ENCODE measurements at places on chromosomes 2 and 18.

DNA sequence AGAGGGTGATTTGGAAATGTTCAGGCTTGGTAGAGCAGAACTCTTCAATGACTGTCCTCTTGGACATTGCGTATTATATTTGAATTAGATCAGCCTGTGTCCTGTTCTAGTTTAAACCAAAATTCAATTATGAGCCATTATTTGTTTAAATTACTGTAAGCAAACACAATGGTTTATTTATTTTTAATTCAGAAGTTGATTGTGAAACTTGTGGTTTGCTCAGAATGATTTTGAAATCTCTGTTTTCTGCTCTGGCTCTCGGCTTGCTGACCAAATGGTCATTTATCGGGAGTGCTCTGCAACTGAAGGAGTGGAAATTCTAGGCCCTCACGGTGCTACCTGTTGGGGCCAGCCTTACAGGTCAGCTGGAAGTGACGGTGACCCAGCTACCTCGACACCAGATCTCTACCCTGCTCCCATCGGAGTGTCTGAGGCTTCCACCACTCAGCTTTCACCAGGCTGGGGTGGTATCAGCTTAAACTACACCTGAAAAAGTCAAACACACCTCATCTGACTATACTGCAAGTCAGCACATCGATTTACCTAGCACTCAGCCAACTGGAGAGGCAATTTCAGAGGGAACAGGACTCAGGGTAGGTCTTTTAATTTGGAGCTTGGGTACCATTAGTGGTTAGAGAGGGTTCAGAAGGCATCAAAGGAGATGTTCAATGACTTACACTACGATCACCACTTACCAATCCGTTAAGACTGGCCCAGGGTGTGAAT is 36.8 kb upstream of the GPD2 start:
- no peak for DNase-seq

- DNase-seq: no peak
Observed at GRCh38 chr2:190841707-190842505, 38.7 kb upstream of the GLS start.

DNA sequence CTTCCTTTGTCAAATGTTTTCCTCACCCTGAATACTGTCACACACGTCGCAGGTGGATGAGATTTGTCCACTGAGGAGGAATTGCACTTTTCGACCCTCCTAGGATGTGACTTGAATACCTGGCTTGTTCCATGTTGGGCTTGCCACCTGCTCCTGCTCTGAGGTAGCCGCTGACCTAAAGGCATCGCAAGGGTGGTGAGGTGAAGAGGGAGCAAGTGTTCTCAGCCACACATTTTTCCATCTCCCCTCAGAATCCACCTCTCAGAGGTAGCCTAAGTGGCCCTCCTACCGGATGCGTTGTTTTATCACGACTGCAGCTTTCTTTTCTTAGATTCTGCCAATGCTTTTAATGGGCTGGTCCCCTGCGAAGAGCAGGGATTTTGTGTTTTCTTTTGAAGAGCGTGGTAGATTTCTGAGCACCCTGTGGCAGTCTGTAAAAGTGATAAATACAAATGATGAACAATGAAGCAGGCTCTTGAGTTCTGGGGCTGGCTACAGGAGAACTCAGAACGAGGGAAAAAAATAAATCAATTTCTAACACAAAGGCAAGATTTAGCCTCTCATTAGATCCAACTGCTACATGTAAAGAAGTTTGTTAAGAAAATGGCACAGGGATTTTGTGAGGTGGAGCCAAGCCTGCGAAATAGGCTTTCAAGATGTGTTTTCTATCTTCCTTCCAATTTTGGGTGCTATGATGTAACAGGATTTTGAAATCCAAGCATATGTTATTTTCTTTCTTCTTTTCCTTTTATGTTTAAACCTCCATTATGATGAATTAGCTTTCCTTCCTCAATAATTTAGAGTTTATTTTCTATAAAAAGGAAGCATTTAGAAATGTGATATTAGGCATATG is 386.7 kb downstream of the TGIF1 start:
- DNase-seq: peak; percentile 25

DNA sequence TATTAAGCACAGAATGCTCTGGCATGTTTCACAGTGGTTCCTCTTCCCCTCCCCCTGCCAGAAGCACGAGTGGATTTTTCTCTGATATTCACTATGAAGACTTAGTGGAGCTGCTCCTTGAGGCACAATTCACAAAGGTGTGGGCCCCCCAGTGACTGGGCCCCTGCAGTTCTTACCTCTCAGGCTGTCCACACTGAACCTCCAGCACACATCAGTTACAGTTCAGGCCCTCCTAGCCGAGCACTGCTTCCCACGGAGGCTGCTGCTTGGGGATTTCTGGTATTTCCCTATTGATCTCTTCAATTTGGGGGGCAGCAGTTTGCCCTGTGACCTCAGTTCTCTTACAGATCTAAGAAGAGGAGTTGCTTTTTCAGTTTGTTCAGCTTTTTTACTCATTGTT is 236.1 kb downstream of the SH3RF3 start:
- no peak for DNase-seq

DNA sequence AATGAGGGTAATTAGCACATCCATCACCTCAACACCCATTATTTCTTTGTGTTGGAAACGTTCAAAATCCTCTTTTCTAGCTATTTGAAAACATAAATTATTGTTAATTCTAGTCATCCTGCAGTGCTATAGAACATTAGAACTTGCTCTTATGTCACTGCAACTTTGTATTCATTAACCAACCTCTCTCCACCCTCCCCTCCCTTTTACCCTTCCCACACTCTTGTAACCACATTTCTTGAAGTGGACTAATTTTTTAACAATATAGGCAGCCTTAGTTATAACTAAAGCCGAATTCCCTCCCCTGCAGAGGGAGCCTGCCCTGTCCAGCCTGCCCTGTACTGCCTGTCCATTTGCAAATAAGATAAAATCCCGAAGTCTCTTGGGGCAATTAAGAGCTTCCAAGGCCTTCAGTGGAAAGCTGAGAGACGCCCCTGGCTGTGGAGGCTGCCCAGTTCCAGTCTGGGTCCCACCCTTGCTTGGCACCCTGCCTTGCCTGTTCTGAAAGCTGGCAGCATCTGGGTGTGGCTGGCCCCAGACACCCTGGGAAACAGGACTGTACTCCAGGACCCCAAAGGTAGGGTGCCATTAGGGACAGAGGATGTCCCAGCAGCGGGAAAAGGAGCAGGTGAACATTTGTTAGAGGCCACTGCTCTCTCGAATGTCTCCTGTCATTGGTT is 65.1 kb downstream of the MEX3C start:
- DNase-seq: no peak

- DNase-seq: no peak
Observed at GRCh38 chr18:26002375-26002910, 88.0 kb downstream of the SS18 start.

DNA sequence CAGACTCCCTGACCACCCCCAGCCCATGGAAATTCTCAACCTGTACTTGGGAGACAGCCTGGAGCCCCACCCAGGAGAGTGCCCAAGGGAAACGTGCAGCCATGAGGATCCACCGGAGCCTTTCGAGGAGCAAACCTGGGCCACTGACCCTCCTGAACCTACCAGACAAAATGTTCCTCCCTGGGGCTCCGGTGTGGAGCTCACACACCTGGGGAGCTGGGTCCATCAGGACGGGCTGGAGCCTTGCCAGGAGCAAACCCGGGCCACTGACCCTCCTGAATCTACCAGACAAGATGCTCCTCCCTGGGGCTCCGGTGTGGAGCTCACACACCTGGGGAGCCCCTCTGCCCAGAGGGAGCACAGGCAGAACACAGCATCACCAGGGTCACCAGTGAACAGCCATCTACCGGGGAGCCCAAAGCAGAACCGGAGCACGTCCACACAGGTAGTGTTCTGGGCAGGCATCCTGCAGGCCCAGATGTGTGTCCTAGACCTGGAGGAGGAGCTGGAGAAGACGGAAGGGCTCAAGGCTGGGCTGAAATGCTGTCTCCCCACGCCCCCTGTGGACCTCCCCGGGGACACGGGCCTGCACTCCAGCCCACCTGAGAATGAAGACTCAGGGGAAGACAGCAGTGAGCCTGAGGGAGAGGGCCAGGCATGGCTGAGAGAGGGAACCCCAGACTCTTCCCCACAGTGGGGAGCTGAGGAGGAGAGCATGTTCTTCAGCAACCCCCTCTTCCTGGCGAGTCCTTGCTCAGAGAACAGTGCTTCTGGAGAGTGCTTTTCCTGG is 8.9 kb downstream of the PSD4 start:
- DNase-seq: no peak

DNA sequence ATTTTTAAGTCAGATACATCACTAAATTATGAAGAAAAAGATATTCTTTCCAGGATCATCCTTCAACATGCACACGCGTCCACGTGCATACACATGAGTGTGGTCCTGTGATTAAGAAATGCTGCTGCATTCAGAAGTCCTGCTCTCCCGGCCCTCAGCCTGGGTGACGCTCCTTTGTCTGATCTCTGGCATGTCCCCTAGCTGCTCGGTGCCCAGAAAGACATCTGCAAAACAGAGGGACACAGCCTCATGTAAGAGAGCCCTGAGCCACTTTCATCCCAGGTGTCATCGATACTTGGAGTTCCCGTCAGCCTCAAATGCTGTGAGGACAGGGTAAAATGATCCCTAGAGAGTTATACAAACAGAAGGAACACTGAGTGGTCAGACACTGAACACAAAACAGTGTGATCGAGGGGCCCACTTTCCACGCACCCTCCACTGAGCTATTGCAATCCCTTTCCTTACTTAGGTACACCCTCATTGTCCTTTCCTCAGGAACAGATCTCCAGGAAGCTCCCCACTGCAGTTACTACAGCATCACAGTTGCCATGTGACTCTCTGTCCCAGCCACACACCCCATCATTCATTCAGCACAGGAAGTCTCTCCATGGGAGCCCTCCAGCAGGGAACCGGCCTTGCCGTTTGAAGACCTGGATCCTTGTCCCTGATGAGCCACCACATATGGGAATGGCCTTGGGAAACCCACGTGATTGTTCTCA is 32.1 kb downstream of the CRACDL start:
- DNase-seq: peak; percentile 58
